Fibroblast of skin of right biceps (primary cell): ENCODE measurements at places on chromosomes 2 and 18.

- no peak for DNase-seq
These were observed 67.4 kb downstream of the BOLA3 start for GRCh38 chr2:74080346-74080745.

DNA sequence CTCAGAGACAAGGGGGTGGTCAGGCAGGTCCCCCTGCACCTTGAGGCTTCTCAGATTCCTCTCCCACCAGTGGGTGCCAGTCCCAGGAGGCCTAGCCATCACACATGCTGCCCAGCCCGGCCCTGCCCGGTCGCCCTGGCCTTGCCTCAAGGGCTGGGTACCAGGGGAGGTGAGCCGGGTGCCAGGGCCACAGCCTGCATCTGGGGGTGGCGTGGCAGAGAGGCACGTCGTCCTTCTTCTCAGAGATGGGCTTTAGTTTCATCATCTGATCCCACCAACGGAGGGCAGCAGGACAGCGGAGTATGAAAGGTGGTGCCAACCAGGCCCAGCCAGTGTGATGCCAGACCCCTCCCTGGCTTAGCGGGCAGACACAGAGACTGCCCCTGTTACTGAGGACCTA lies 161.7 kb downstream of the TFCP2L1 start:
- DNase-seq: no peak

GRCh38 chr18:61609131-61609530 lies 275.9 kb downstream of the CDH20 start:
- peak; percentile 32 for DNase-seq

- DNase-seq: no peak
These were observed 117.6 kb upstream of the KLF7 start for GRCh38 chr2:207283356-207283755.

DNA sequence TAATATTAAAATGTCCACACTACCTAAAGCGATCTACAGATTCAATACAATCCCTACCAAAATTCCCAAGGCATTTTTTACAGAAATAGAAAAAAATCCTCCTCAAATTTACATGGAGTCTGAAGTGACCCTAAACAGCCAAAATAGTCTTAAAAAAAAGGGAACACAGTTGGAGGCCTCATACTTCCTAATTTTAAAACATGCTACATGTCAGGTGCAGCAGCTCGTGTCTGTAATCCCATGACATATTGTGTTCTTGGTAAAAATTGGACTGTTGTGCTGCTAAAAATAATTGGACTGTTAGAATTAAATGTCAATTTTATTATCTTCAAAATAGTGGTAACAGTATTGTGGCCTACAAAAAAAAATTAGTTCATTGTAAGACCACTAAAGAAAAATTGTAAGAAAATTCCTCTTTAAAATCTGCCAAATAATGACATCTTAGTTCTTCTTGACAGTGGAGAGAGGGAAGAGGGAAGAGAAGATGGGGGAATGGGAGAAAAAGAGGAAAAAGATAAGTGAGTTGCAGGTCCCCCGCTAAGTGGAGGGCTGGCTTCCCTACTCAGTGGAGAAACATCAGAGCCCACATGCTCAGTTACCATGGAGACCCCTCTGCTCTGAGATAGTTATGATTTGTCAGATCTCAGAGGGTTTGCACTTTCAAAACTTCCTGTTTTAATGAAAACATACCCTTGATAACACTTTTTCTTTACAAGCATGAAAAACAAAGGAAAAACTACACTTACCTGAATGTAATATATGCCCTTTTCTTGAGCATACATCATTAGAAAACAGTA lies 46.5 kb downstream of the UNC50 start:
- DNase-seq: no peak

- no peak for DNase-seq
These were observed 13.8 kb upstream of the PCBP1 start for GRCh38 chr2:70073493-70073892.

GRCh38 chr18:58416704-58417683 lies 211.9 kb downstream of the ALPK2 start:
- DNase-seq: peak; percentile 72

- DNase-seq: no peak
These were observed 37.2 kb upstream of the HPCAL1 start for GRCh38 chr2:10265329-10266132.

- DNase-seq: peak; percentile 98
These were observed 222.0 kb upstream of the FN1 start for GRCh38 chr2:215657844-215658243.

- no peak for DNase-seq
These were observed 65.4 kb downstream of the DTNA start for GRCh38 chr18:34775461-34775860.

- no peak for DNase-seq
These were observed 251.9 kb downstream of the FBXO15 start for GRCh38 chr18:73895701-73896100.

GRCh38 chr2:102540882-102541281 lies 67.9 kb downstream of the SLC9A4 start:
- DNase-seq: no peak

- peak; percentile 78 for DNase-seq
These were observed 3.7 kb downstream of the GPR17 start for GRCh38 chr2:127649684-127650040.

DNA sequence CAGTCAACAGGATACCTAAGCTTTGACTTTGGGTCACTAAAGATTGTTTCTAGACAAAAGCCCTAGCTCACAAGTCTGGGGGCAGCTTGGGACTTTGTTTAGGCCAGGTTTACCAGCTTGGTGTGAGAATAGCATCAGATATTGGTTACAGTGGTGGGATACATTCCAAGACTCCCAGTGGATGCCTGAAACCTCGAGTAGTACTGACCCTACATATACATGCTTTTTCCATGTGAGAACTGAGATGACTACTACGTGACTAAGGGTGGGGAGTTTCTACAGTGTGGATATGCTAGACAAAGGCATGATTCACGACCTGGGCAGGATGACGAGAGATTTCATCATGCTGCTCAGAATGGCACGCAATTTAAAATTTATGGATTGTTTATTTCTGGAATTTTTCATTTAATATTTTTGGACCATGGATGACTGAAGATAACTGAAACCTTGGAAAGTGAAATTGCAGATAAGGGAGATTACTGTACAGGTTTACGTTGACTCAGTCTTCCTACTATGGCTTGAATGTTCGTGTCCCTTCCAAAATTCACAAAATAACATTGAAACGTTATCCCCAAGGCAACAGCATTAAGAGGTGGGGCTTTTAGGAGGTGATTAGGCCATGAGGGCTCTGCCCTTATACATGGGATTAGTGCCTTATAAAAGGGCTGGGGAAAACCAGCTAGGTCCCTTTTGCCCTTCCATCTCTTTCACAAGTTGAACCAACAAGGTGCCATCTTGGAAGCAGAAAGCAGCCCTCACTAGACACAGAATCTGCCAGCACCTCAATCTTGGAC lies 50.2 kb upstream of the CTAGE1 start:
- DNase-seq: peak; percentile 99

DNA sequence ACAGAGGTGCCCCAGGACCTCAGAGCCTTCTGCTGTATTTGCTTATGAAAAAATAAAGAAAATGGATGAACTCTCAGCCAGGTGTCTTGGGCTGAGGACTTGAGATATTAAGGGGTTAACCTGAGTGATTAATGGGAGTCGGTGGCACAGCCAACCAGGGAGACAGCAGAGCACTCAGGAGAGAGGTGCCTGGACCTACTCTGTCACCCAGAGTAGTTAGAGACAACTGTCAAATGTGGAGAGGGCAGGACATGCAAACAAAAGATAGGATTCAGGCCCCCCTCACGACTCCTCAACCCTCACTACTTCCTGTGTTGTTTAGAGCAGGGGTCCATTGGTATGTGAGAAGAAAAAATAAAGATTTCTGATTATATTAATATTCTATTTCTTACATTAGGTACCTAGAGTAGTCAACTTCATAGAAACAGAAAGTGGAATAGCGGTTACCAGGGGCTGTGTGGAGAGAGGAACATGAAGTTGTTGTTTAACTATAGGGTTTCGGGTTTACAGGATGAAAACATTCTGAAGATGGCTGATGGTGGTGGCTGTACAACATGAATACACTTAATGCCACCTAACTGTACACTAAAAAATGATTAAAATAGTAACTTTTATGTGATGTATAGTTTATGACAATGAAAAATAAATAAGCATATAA lies 28.6 kb upstream of the CETN1 start:
- DNase-seq: no peak

DNA sequence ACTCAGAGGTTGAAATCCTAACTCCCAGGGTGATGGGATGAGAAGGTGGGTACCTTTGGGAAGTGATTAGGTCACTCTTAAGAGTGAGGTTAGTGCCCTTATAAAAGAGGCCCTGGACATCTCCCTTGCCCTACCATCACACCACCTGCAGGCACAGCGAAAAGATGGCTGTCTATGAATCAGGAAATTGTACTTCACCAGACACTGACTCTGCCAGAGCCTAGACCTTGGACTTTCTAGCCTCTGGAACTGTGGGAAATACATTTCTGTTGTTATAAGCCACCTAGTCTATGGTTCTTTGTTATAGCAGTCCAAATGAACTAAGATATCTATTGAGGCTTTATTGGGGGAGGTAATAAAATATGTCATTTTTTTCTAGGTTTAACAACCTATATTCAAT lies 203.6 kb downstream of the SLC8A1 start:
- no peak for DNase-seq

DNA sequence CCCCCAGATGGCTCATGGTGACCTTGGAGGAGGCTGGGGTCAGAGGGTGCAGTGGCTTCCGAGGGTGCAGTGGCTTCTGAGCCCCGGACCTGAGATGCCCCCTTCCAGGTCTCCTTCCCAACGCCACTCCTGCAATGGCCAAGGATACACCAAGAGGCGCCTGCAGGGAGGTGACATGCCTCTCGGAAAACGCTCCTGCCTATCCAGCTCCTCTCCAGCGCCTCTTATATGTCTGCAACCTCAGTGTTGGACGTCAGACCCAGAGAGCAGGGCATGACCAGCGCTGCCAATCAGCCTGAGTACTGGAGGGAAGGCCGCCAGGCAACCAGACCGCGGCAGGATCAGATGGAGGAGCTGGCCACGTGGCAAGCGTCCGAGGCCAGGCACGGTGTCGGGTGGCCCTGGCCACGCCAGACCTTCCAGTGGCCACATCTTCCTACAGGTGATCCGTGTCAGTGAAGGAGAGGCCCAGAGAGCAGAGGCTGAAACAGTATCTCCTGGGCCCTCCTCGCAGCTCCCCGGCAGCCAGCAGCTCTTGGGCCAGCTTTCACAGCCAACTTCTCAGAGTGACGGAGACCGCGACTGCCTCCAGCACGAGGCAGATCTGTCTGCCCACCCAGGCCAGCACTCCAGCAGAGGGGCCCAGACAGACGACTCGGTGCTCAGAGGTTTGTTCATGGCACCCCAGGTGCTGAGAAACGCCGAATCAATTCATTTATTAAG lies 199.5 kb upstream of the SALL3 start:
- DNase-seq: no peak
